ENCODE measurements at places on chromosomes 11 and 22.
A peak's percentile ranks its signal among the peaks of the same experiment; 100 is the strongest.

GRCh38 chr11:99814021-99814420 lies 793.3 kb downstream of the CNTN5 start:
- DNase-seq, result no peak

- DNase-seq, result no peak
Measured at GRCh38 chr11:130490682-130491449, 42.4 kb downstream of the ADAMTS15 start.

DNA sequence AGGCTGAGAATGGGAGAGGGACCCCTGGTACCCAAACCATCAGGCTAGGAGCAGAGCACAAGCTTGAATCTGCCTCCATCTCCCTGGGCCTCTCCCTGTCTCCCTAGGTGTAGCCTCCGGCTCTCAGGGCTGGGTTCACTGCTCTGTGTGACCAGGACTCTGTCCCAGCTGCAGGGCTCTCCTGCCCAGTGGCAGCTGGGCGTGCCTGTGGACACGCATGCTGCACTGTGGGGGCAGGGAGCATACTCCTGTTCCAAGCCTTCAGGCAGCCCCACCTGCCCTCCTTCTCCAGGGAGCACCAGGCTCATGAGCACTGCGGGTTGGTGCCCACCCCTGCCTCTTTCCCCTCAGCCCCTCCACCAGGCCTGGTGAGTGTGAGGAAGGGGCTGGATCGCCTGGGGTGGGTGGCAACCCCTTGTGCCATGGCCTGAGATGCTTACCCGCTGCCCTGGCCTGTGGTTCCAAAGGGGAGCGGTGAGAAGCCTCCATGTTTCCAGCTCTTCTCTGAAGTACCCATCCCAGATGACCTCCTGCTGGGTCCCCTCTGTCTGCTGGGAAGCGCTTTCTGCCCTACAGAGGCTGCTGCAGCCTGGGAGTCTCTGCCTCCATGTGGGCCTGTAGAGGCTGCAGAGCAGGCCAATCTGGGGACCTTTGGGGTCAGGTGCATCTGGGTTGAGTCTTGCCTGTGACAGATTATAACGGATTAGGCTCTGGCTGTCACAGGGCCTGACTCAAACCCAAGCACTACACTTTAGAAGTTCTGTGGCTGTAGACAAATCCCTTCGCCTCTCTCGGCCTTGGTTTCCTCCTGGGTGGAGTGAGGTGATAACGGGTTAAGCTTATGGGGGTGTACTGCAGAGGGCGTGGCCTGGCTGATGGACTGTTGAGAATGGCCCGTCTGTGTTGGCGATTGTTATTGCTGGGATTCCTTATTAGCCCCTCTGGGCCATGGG lies 43.7 kb downstream of the WNT11 start:
- DNase-seq, result no peak

DNA sequence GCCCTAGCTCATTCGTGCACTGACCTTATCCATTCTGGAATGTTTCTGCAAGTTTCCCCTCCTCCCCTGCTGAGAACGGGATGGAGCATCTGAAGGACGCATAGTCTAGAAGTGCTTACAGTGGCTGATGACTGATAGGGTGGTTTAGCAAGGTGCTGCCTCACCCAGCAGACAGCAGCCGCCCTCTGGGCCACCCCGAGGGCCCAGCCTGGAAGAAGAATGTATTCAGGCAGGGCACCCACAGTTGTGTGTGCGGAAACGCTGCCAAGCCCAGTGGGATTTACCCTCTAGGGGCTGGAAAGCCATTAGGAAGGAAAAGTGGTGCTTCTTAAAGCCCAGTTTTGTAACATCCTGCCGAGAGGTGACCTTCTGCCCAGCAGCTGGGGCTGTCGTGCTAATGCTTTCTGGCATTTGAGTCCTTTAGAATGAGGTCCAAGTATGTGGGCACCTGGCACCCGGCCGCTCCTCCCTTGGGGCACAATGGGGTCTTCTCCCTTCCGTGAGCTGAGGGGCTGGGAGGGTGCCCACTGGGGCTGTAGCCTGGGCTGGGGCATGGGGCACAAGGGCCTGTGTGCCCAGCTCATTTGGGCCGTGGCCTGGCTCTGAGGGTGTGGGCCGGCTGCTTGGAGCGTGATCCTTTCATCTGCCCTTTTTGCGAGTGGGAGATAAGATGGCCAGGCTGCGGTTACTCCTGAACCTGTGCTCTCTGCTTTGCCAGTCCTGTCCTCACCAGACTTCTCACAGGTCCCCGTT lies 14.4 kb downstream of the FBLN1 start:
- DNase-seq, result no peak

DNA sequence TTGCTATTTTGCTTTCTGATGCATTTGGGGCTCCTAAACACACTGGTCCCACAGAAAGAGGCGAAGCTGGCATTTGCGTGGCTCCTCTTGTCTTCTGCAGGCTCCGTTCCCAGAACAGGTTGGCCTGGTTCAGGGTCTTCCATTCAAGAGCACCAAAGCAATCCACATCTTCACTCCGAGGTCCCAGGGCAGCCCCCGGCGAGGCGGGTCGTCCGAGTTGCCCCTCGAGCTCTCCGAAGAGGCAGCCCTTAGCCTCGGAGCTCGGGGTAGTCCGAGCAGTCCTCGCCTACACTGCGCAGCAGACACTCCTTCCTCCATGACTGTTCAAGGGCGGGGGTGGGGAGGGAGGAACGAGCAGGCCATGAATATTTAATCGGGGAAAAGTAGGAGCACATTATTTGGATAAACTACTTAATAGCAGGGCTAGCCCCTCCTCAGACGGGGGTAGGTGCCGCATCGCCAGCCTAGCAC lies 321.3 kb downstream of the BLID start:
- DNase-seq, result no peak

DNA sequence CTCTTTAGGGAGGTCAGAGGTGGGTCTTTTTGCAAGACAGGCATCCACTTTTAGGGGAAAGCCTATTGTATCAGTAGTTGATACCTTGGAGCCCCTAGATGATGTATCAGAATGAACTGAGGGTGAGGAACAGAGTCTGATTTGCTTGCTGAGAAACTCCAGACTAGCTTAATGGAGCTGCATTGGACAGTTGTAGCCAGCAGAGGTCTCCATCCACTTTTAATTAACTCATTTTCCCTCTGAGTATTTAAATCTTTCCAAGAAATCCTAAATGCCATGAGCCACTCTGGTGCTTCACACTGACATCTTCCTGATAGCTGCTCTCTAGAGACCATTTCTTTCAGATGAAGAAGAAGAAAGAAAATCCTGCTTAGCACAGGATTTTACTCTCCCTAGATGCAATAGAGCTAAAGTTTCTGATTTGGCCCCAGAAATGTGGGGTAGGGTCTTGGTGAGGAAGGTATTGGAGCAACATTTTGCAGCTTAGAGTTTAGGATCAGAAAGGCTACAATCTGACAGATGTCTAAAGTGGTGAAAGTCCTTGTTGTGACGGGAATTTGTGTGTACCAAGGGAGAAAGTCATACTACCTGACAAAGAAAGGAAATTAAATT lies 38.0 kb downstream of the EXT2 start:
- peak; percentile 27 for DNase-seq

DNA sequence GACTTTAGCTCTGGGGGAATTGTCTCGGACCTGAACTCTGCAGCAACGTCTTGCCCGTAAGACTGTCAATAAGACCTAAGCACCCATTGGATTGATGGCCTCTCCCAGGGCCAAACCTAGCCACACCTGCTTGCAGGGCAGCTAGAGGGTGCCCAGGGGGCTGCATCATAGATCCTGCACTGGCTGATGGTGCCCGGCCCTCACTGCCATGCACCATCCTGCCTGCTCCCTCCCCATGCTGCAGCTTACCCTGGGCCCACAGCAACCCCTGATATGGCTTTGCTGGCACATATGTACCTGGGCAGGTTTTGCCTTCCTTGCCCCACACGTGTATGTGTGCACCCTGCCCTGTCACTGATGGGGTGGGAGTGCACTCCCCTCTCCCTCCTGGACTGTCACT lies 8.9 kb upstream of the BBOX1 start:
- no peak for DNase-seq

- peak; percentile 30 for DNase-seq
Measured at GRCh38 chr11:44096360-44097185, 1.1 kb downstream of the EXT2 start.

DNA sequence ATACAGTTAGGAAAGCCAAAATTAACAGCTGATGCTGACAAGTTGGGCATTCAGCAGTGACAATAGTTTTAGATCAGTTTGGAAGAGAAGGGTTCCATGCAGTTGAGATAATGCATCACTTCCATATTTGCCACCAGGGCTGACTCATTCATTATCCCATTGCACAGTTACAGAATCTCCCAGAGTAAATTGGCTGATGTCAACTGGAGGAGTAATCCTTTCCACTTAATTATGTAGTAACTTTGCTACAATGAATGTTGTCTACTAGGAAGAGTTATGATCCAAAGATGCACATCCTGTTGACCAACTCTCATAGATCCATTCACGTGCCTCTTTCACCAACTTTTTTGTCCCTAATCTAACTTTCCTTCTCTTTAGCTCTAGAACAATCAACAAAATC lies 123.3 kb upstream of the LUZP2 start:
- no peak for DNase-seq

- DNase-seq, result no peak
Measured at GRCh38 chr22:49633010-49633324, 194.7 kb downstream of the BRD1 start.

- DNase-seq, result peak; percentile 76
Measured at GRCh38 chr11:65428578-65429067, 6.0 kb downstream of the NEAT1 start.

DNA sequence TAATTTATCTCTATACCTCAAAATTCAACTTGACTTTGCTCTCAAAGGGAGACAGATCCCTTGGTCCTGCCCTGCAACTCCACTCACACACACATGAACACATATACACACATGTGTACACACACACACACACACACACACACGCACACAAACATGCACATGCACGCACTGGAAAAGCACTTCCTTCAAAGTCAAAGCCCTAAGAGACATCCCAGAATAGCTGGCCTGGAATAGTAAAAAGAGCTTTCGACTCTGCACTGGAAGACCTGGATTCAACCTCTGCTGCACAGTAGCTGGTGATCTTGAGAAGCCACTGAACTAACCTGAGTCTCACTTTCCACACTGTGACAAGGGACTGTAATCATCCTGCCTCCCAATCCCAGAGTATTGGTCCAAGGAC lies 26.8 kb downstream of the TENM4 start:
- no peak for DNase-seq

Data from erythroblast (primary cell).